ENCODE measurements at places on chromosomes 12 and 14. TPM values are rescaled to one million over a fixed set of nuclear protein-coding genes. Genes with fewer than 3 reads are reported as not detected.

- DNase-seq = no peak
Observed at GRCh38 chr12:89450907-89451306, 73.7 kb downstream of the GALNT4 start.

GRCh38 chr14:65206448-65207096 is 104.3 kb upstream of the MAX start:
- no peak for DNase-seq

CD4 gene
- total RNA-seq = 8.4 TPM

TMPRSS12 gene
- not detected for total RNA-seq

GRCh38 chr12:16282081-16282480 is 4.6 kb upstream of the SLC15A5 start:
- DNase-seq = no peak
